ENCODE measurements at places on chromosomes 4 and X. TPM values are rescaled to one million over a fixed set of nuclear protein-coding genes. Genes with fewer than 3 reads are reported as not detected.

The DHX15 gene
- 187 TPM for total RNA-seq

The OPHN1 gene
- total RNA-seq, result 6.3 TPM

The FAM9B gene
- 0.32 TPM for total RNA-seq

The PITX2 gene
- total RNA-seq, result 4.8 TPM

The FRAS1 gene
- total RNA-seq, result 1.4 TPM

The TMEM31 gene
- total RNA-seq, result not detected

The FAM9C gene
- total RNA-seq, result not detected

The GAGE12H gene
- total RNA-seq, result not detected

The FABP2 gene
- total RNA-seq, result not detected

The FSTL5 gene
- 0.41 TPM for total RNA-seq

The CXCL8 gene
- 34.0 TPM for total RNA-seq

The ATRX gene
- total RNA-seq, result 73.2 TPM

The CLCN5 gene
- 3.7 TPM for total RNA-seq

The PPEF2 gene
- total RNA-seq, result not detected

The PDE6B gene
- total RNA-seq, result 4.5 TPM

The CFAP47 gene
- total RNA-seq, result 0.08 TPM

The MAGED4 gene
- total RNA-seq, result 0.32 TPM

The PDGFRA gene
- total RNA-seq, result 1.5 TPM

The SSX3 gene
- not detected for total RNA-seq

The SMIM43 gene
- total RNA-seq, result not detected

The VEGFC gene
- total RNA-seq, result 15.4 TPM

The ZNF280C gene
- 3.1 TPM for total RNA-seq

The RNF150 gene
- 1.7 TPM for total RNA-seq

The TEX13D gene
- 0.26 TPM for total RNA-seq

The LIMCH1 gene
- total RNA-seq, result 54.1 TPM

The FAM133A gene
- total RNA-seq, result 0.42 TPM

The TKTL2 gene
- total RNA-seq, result not detected

The DRD5 gene
- total RNA-seq, result not detected

The MND1 gene
- 22.7 TPM for total RNA-seq

The SLC9B1 gene
- 1.5 TPM for total RNA-seq

The HEPH gene
- total RNA-seq, result not detected

The CXCL1 gene
- 32.4 TPM for total RNA-seq

The TMPRSS11F gene
- total RNA-seq, result not detected

The PRDM8 gene
- total RNA-seq, result 0.72 TPM

The CT45A10 gene
- 62.2 TPM for total RNA-seq

Measured in A375 (cell line).